ENCODE measurements at places on chromosomes 1 and 21.

DNA sequence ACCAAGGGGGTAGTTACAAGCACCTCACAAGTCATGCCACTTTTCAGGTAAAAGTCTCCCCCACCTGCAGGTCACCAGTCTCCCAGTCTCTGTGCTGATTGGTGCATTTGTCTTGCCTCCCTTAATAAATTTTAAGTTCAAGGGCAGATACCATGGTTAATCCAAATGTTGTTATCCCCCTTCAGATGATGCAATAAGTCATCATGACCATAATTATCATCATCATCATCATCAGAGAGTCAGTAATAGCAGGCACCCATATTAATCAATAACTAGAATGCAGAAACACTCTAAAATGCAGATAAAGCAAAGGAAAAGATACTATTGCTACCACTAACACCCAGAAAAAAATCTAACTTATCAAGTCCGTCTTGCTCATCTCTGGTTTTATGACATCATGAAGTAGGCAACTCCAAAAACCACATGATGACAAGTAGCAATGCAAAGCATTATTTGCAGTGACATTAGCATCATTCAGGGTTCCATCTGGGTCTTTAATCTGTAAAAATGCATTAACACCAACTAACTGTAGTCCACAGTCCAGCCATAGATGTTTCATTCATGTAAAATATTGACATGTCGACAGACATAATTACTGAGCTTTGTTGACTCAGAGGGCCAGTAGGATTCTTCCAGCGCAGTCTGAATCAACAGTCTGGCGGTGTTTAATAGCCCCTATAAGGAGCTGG is 492.0 kb upstream of the RUNX1 start:
- DNase-seq, result peak; percentile 53

DNA sequence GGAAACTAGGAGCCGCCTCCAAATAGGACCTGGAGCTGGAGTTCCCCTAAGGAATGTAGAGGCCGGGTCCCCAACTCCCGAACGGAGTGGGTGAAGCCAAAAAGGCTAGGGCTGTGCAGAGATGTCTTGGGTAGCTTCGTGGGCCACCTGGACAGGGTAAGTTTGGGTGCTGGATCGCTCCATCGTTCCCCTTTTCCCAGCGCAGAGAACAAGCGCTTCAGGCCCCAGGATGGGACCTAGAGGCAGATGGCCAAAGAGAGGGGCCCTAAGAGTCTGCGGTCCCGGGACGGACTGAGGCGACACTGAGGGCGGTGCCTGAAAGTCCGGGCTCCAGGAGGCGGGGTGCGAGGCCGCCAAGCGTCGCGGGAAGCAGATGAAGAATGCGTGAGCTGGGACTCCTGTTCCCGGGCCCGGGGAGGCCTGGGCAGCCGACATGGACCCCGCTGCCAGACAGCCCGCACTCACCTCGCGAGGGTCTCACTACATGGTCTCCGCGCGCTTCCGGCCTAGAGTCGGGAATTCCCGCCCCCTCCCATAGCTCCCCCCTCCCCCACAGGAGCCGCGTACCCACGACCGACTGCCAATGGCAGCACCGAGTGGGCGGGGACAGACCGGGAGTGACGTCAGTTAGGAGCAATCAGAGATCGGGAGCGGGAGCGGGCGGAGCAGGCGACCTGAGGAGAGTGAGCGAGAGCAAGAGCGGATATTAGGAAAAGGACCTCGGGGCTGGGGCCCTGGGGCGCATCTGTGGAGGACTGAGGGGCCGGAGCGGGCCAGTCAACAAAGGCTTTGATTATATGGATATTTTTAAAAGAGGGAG is at the start of gene SLC39A1:
Gene SLC39A1 (minus strand): TSS at position 508 of the 820 bp plus-strand sequence. CDS start 822 bp downstream, outside the sequence.
- peak; percentile 96 for DNase-seq

- peak; percentile 37 for DNase-seq
These were observed at the start of gene PRKAA2 for GRCh38 chr1:56644919-56645676. TSS of gene PRKAA2 (plus strand) at chr1:56645314. CDS start at chr1:56645388, 74 bp downstream.

DNA sequence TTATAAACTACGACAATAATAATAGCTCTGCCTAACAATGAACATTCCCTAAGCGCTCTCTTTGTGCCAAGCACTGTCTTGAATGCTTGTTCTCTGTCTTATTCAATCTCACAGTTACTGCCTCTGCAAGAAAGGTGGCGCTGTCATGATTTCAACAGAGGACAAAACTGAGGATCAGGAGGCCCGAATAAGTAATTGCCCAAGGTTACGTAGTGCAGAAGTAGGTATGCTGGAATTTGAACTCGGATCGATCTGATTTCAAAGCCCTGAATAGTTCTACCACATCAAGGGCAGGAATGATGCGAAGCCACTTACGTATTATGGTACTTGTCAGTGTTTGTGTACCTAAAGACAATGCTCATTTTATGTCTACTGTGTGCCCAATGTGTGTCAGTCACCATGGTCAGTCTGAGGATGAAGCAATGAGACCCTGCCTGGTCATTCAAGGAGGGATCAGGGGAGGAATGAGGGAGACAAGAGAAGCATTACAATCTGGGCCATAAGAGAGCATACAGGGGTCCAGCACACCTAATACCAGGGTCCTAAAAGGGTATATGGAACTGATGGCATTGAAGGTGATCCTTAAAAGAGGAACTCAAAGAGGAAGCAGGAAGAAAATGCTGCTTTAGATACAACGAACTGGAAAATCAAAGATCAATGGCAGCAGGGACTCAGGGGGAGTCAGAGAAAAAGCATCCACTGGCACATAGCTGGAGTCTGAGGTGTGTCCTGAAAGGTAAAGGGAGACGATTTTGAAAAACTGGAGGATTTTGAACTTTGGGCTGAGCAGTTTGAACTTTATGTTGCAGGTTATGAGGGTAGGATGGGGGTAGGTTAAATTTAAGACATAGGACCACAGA is 389.2 kb downstream of the PLPP3 start:
- DNase-seq, result no peak

DNA sequence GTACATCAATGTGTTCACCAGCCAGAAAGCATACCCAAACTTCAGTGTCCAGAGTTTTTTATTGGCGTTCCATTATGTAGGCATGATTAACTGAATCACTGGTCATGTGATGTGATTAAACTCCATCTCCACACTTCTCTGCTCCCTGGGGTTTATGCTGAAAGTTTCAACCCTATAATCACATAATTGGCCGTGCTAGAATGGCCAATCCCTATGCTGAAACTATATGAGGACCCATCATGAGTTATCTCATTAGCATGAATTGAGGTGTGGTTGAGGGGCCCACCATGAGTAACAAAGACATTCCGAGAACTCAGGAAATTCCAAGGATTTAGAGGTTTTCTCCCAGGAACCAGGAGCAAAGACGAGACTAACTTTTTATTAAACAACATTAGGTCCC is 31.8 kb upstream of the FBXO28 start:
- peak; percentile 90 for DNase-seq

- DNase-seq, result no peak
These were observed 12.8 kb downstream of the TRNAU1AP start for GRCh38 chr1:28565726-28566125.

DNA sequence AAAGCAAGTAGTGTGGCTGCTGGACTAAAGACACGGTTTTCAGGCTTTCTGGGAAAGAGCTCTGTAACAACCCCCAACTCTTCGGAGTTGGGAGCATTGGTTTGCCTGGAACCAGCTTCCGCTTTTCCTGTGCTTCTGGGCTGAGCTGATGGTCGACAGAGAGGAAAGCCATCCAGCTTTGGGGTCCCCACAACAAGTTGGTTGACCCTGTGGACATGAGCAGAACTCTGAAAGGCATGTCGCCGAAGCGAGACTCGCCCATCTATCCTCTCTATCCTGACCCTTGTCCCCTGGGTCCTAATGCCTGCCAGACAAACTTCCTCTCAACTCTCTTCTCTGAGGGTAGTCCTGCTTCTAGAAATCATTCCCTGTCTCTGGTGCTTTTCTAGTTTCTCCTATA is 31.9 kb upstream of the FCGR2A start:
- peak; percentile 23 for DNase-seq

- DNase-seq, result no peak
These were observed 174.1 kb downstream of the FOXD2 start for GRCh38 chr1:47611992-47612391.

DNA sequence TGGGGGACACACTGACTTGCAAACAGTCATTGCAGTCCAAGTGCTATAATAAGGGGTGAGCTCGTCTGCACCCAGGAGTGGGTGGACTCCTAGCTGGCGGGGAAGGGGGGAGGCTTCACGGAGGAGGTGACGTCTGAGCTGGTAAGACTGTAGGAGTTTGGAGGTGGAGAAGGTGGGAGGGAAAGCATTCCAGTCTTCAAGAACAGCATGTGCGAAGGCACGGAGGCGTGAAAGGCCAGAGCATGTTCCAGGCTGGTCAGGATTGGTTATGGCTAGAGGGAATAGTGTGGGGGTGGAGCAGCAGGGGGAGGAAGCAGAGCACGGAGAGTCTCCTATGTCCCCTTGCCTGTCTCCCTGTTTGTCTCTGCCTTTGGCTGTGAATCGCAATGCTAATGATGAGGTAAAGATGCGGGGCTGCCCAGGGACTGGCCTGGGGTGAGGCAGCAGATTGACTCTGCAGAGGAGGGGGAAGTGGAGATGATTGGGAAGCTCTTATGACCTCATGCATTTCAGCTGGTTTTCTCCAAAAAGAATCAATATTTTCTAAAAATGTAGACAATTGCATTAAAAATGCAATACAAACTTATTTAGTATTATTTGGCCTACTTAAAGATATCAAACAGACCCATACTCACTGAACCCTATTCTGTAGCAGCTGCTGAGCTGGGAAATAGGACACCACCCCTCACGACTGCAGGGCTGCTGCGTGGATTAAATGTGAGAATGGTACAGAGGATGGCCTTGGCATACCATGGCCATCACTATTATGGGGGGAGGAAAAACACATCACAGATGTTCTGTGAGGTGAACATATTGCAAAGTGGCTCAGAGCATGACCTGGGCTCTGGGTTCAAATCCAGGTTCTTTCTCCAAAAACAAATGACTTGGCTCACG is 2.6 kb upstream of the ZNF436 start:
- no peak for DNase-seq

GRCh38 chr1:160191756-160192155 is 1.4 kb downstream of the CASQ1 start:
- DNase-seq, result no peak

DNA sequence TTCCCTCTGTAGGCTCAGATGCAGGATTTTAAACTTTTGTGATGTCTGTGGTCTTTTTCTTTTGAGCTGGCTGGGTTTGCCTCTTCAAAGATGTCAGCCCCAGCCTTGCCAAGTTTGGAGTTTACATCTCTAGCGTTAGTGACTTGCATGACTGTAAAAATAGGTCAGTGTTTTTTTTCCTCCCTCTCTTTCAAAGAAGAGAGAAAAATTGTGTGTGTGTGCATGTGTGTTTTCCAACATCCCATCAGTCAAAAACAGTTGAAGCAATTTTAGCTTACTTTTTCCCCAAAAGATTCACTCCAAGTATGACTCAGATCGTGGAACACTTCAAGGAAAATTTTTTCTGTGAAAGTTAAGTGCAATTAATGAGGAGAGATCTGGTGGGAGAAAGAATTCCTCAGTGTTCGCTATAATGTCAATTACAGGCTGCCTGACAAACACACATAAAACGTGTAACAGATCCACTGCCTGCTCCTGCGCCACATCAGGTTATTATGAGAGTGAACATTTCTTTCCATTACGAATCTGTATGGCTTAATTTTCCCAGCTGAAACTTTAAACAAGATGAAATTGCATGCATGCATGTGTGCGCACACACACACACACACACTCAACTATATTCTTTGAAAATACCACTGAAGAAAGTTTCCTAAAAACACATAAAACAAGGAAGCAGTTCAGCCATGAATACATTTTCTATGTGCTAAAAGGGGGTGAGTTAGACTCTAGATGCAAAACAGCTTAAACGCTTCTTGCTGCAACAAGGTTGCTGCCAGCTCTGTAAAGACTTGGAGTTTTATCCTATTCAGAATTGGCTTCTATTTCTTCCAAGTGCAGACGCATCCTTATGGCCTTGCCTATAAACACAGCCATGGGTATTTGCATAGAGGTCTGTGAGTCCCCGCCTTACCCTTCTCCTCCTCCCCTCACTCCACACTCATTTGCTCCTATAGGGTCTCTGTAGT is 55.5 kb downstream of the TLR5 start:
- peak; percentile 40 for DNase-seq

GRCh38 chr21:16363518-16363917 is 633.7 kb downstream of the USP25 start:
- no peak for DNase-seq

DNA sequence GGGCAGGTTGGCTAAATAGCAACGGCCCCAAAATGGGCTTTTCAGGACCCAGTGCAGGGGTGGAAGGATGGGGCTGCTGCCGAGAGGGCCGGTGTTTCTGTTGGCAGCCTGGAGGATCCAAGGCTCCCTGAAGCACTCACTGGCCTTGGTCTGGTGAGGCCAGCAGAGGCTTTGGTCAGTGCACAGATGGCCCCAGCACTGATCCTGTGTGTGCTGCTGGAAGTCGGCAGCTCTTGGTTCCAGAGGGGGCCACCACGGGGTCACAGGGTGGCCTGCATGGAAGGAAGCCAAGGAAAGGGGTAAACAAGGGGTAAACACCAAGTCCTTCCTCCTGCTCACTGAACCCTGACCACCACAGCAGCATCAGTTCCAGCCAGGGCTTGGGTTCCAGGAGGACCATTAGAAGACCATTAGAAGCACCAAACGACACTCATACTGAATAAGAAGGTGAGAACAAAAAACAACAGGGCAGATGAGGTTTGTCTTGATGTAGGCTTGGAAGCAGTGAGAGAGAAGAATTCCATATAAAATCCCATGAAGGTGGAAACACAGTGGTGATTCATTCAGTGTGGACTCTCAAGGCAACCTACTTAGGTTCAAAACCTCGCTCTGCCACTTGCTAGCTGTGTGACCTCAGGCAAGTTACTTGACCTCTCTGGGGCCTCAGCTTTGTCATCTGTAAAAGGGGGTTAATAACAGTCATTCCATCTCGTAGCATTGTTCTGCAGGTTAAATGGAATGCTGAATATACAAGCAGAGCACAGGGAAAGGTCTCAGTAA is 184.5 kb downstream of the RUNX1 start:
- DNase-seq, result no peak

DNA sequence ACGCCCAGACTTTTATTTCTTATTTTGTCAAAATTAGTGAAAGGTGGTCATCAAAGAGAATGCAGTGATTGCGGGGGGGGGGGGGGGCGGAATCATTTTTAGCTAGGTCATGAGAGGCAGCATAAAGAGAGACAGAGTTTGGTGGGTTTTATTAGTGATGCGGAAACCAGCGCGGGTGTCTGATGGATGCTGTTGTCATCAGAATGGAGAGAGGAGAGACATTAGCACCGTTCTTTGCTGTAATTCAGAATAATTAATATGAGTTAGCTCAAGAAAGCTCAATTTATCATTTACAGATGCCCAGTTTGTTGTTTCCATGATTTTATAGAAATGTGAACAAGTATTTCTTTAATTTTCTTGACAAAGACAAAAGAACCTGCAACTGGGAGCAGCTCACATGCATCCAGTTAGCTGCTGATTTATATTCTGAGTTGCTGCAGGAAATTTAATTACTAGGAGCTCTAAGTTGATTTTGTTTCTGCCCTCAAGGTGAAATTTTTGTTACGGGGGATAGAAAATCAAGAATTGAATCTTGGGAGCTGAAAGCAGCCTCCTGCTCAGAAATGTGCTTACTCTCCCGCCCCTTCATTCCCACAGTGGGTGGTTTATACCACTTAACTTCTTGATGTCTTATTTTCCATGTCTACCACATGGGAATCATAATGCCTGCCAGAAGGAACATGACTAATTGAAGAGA is 133.4 kb upstream of the MAP1LC3C start:
- no peak for DNase-seq

GRCh38 chr1:60920561-60920960 is 161.8 kb upstream of the NFIA start:
- DNase-seq, result no peak
